ENCODE measurements at places on chromosomes 11 and 22.

DNA sequence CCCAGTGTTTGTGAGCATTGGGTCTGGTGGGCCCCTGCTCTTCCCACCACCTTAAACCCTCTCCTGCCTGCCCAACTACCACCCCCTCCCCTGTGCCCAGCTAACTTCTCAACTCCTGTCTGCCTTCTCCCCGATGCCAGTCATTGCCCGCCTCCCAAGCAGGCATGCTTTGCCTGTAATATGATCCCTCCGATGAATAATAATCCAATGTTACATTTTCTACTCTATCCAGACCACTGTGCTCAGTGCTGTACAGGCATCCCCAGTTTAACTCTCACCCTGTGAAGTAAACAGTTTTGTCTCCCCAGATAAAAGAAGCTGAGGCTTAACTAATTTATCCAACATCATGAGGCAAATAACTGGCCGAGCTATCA is 35.5 kb upstream of the OLFML1 start:
- DNase-seq = no peak

DNA sequence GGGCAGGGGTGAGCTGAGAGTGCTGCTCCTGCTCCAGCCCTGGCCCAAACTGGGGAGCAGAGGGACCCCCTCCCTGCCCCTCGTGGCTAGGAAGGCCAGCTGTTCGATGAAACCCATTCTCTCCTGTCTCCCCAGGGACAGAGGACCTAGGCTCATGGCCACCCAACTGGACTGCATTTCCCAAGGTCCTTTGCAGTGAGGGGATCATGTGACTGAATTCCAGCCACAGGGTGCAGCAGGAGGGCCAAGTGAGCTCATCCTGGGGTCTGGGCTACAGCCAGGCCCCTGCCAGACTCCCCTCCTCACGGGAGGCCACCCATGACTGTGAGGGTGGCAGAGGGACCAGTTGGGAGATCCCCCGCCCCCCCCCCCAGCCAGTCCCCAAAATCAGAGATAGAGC is 777.6 kb downstream of the TBC1D22A start:
- no peak for DNase-seq

GRCh38 chr22:44127356-44127755 is 53.4 kb upstream of the PARVG start:
- no peak for DNase-seq

GRCh38 chr11:84250834-84251613 is 964.9 kb upstream of the CCDC90B start:
- no peak for DNase-seq

DNA sequence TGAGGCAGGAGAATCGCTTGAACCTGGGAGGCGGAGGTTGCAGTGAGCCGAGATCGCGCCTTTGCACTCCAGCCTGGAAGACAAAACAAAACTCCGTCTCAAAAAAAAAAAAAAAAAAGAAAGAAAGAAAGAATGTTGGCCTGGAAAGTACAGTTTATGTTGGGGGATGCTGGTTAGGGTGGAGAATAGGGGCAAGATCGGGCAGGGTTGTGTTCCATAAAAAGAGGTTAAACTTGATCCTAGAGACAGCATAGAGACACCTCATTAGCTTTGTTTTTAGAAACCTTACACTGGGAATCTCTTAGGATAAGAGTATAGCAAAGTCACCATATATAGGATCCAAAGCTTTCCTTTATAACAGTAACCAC is 1.9 kb upstream of the FTH1 start:
- DNase-seq = peak; percentile 4

- no peak for DNase-seq
Observed at GRCh38 chr11:69151836-69152235, 3.9 kb upstream of the SMIM38 start.

DNA sequence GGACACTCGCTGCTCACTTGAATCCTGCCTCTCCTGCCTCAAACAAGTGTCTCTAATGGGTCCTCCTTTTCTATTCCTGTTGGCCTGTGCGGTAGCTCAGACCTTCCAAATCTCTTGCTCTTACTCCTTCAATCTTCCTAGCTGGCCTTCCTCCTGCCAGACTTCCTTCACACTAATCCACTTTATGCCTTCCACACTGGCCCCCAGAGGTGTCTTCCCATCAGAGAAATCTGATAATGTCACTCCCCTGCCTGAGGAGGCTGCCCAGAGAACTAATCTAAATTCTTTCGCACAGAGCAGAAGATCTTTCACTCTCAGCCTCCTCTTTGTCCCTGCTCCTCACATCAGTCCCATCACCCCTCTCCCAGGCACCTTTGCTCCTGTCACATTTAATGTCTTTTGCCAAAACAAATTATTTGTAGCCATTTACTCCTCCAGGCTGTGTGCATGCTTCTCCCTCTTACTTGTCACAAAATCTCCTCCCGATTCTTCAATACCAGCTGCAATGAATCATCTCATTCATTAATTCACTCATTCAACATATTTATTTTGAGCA is 175.7 kb downstream of the MAML2 start:
- DNase-seq = no peak
